ENCODE measurements at places on chromosomes 1 and 21.

- no peak for DNase-seq
Observed at GRCh38 chr1:203286161-203286984, 18.9 kb upstream of the BTG2 start.

- DNase-seq = no peak
Observed at GRCh38 chr1:85894651-85895050, 186.4 kb upstream of the ZNHIT6 start.

DNA sequence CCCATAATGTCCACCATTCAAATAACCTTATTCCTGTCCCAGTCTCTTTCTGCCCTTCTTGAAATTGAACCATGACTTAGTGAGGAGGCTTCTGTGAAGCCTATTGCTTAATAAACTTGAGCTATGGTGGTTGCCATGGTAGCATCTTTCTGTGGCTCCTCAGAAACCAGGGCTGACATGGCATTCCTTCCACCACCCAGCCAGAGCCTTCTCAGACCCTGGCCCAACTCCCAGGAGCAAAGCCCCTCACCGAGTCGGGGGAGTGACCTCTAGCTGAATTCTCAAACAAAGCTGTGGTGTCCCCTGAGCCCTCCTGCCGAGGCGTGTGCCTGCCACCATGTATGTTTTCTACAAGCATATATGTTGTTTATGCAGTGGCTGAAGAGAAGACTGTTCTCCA lies 259.1 kb downstream of the CACNA1E start:
- DNase-seq = no peak

DNA sequence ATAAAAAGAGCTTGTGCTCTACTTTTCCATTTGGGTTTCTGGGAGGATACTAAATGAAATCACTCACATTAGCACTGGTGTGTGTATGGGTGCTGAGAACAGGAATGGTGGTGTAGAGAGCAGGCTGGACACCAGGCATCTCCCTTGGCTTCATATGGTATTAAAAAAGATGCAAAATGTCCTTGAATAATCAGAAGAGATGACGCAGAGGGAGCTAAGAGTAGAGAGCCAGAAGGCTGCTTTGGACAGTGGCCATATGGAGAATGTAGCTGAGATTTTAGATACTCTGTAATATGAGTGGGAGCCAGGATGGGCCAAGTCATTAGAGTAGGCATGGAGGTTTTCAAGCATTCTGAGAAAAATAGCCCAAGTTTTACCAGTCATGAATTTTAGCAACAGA lies 112.3 kb upstream of the ZRANB2 start:
- no peak for DNase-seq

GRCh38 chr1:115757326-115757725 lies 11.2 kb downstream of the CASQ2 start:
- DNase-seq = no peak

DNA sequence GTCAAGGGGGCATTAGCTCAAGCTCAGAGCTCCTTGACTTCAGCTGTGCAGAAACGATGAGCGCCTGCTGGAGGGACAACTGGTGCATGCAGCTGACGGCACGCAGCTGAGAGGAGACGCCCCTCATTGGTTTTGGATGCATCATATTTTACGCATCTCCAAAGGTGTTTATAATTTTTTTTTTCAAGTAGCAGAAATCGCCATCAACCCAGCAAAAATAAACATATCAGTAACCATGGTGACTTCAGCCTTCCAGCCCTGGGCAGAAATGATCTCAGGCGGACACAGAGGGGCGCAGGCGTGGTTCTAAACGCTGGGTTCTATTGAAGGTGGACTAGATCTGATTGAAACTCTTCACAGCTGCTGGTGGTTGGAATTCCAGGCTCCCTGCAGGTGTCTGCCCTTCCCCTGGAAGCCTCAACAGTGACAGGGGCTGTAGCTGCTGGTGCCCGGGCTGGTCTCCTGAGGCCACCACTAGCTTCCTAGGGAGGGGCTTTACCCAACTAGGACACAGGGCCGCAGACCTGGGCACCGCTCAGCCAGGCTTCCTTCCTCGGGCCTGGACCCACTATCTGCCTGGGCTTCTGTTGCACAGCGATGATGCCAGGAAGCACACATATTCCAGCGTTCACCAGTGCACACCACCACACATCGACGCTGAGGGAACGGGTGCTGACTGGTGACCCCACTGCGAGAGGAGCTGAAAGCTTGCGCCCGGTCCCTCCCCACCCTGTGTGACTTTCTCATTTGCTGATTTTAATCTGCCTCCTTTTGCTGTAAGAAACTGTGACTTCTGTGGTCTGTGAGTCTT lies 63.7 kb upstream of the ABCG1 start:
- DNase-seq = no peak

DNA sequence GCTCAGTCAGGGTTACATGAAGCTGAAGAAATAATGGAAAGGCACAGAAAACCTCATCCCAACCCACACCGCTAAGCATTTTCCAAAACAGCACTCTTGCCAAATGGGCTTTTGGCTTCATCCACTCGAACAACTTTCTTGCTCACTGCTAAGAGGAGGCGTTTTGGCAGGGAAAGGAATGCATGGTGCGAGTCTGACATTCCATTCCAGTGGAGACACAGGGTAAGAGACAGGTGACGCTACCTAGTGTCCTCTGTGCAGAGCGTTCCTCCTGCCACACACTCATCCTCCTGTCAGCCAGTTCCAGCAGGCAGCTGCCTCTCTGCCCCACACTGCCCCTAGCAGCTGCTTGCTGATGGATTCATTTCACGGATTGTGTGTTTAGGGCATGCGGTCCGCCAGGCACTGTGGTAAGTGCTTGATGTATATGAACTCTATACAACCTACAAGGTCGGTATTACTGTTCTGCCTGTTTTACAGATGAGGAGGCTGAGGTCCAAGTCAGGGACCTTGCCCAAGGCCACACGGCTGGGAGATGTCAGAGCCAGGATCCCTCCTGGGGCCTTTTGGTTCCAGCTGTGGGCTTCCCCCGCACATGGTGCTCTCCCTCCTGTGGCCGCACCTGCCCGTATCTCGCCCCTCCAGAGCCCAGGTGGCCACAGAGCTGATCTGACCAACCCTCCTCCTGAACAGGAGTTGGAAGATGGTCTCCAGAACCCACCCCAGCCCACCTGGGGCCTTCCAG lies 25.7 kb upstream of the BACE2 start:
- DNase-seq = no peak

DNA sequence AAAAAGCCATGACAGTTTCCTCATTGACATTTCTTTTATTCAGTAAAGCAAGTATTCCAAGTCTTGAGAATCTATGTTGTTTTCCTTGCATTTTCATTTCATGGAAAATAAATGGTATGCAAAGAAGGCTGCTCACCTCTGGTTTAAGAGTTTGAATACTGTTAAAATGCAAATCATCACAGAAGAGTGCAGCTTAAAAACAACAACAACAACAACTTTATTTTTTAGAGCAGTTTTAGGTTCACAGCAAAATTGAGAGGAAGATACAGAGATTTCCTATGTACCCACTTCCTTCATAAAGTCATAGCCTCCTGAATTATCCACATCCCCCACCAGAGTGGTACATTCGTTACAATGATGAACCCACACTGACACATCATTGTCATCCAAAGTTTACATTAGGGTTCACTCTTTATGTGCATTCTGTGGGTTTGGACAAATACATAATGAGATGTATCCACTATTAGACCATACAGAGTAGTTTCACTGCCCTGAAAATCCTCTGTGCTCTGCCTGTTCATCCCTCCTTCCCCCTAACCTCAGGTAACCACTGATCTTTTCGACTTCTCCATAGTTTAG lies 39.2 kb downstream of the CD2 start:
- DNase-seq = no peak

DNA sequence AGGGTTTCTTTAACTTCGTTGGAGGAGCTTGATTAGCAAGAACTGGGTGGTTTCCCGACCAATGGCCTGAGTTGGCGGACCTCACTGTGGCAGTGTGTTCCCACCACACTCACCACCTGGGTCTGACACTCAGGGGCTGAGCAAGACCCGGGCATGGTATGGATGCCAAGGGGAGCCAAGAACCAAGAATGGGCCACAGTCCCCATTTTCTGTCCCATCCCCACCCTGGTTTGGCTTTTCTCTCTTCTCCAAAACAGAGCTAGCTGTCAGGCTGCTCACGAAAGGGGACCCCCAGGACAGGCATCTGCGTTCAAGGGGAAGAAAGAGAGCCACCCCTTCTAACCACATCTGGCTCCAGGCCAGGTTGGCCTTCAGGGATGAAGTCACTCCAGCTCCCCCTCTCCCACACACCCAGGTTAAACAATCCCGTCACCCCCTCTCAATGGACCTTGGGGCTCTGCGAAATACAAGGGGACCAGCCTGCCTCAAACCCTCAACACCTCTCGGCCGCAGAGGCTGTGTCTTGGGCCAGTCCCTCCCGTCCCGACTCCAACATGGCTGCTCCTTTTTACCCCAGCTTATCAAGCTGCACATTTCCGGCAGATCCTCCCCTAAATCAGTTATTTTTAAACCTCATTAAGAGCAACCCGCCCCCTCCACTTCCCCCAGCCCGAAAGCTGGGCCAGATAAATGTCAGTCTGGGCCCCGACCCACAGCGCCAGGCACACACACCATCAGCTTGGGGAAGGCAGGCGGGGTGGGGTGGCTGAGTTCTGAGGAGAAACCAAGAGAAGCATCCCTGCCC lies 3.4 kb downstream of the TAGLN2 start:
- DNase-seq = no peak

DNA sequence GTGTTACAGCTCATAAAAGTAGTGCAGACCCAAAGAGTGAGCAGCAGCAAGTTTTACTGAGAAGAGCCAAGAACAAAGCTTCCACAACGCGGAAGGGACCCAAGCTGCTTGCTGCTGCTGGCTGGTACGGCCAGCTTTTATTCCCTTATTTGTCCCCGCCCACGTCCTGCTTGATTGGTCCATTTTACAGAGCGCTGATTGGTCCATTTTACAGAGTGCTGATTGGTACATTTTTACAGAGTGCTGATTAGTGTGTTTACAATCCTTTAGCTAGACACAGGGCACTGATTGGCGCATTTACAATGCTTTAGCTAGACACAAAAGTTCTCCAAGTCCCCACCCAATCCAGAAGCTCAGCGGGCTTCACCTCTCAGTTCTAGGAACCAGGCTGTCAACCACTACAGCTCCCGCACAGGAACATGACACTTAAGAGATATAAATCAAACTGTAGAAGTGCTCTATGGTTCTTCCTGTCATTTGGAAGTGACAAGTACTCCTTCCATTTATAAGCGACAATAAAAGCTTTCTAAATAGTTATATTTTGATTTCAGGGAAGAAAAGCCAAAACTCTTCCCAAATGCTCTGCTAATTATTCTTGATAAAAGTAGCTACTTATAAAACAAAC lies 28.5 kb downstream of the RNF115 start:
- DNase-seq = no peak

DNA sequence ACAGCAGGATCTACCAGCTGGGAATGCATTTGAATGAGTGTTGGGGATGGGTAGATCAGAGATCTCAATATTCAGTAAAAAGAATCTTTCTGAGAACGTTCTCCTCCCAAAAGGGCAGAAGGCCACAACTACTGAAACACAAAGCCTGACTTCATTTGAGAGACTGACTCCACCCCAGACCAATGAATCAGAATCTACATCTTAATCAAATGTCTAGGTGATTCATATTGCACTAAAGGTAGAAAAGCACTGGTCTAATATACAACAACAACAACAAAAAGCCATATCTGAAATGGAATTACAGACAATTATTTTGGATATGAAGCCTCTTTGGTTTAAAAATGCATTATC lies 123.9 kb downstream of the SMYD3 start:
- DNase-seq = no peak

DNA sequence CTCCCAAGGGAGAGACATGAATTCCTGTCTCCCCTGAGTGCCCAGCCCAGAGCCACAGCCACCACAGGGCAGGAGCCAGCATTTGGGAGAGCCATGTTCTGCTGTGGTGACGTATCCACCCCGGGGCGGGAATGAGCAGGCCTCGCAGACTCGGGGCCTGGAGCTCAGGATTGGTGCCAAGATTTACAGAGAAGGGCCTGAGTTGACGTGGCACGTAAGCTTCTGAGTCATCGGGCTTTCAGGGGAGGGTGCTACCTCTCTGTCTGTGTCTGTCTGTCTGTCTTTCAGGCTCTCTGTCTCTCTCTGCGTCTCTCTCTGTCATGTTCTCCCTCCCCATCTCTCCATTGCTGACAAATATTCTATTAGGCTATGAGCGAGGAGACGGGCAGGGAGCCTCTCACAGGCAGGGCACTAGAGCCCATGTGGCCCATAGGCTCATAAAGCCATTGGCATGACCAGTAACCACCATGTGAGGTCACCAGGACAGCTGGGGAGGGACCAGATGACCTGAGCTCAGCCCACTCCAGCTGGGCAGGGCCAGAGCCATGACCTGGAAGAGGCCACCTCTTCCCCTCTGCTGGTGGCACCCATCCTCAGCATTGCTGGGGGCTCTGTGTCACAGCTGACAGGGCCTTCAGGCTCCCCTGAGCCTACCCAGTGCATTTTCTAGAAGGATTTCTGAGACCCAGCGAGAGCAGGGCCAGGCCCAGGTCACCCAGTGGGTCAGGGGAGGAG lies 300.0 kb upstream of the VAMP3 start:
- no peak for DNase-seq

DNA sequence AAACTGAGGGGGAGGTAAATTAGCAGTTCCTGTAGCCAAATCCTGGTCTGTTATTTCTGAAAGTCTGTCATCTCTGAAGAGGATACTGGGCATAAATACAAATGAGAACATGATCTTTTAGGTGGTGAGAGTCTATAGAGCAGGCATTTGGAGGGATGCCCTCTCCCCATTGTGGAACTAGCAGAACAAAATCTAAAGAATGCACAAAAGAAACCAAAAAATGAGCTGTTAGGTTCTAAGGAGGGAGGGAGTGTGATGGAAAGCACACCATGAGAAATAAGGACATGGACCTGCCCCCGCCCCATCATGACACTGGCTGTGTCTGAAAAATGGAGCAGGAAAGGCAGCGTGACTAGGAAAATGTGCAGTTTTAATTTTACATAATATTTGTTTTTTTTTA lies 262.0 kb downstream of the KIF26B start:
- no peak for DNase-seq

DNA sequence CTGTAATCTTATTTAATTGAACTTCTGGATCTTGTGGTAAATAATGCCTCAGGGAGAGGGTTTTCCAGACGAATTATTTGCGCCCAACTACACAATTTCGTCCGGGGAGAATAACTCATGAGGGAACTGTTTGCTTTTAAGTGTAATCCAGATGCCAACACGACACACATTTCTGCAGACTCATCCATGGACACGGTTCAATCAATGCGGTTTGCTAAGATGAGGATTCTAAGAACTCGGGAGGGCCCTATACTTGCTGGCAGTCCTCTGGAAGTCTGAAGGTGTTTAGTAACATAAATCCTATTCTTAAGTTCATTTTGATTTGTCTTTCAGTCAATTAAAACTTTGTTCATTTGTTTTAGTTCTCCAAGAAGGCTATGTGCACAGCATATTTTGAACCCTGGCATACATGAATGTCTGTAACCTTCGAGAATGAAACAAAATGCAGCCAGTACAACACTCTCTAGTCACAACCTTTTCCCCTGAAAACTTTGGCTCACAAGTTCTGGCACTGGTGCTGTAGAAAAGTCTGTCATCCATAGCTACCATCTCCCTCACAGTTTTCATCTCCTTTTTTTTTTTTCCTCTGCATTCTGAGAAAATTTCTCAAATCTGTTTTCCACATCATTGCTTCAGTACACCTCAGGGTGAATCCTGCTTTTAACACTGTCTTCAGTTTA lies 38.8 kb downstream of the DIPK1A start:
- DNase-seq = no peak

Data from stimulated activated CD8-positive, alpha-beta memory T cell treated with anti-CD3 and anti-CD28 coated beads, Interleukin-4, amount 100 ng/mL, for 4 hours (primary cell).